AG09319 (cell line): ENCODE measurements at places on chromosomes 5 and 9.

DNA sequence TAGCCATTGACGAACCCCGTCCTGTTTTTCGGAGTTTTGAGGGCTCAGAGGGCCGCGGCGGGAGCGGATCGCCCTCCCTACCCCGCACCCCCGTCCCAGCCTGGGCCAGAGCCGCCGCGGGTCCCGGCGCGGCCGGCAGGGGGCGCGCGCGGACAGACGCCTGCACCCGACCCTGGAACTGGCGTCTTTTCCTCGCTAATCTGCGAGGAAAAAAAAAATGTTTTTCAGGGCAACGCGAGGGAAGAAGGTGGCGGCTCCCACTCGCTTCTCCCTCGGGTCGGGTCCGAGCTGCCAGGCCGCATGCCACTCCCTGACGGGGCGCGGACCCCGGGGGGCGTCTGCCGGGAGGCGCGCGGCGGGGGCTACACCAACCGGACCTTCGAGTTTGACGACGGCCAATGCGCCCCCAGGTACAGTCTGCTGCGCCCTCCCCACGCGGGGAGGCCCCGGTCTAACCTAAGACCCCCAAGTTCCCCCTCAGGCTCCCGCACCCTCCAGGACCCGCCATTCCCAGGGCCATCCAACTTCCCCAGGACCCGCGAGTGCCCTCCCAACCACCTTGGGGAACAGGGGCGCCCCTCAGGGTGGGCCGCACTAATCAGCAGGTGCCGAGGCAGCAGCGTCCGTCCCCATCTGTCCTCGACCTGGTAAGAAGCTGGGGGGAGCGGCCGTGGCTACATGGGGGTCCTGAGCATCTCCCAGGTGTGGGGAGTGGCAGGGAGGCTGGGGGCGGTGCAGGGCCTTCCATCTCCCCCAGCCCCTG, at the start of gene KCNT1:
Gene KCNT1 (plus strand): TSS at position 227 of the 763 bp plus-strand sequence. CDS start 74 bp downstream, at position 301.
- DNase-seq = peak; percentile 2

DNA sequence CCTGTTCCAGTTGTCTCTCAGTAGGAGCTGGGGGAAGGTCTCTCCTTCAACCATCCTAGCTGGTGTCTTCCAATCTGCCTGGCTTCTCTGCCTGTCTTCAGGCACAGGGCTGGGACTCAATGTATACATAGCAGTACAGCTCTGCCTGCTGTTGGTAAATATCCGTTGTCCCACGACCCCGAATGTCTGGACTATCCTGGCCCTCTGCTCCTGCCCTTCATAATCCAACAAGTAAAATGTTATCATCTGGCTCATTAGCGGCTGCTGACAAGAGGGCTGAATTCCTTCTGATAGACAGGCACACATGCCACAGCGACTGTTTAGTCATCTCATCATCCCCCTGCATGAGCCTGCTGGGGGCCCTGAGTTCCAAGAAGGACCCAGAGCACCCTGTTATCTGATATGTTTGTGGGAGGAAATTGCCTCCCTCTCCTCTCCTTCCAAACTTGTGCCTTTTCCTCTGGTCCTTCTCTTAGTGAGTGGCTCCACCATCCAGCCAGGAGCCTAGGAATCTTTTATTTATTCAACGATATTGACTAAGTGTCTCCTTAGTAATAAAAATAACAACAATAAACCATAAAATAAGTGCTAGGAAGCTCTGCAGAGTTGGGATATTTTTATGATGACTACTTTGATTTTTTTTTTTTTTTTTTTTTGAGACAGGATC, 29.5 kb upstream of the TGFBR1 start:
- no peak for DNase-seq

DNA sequence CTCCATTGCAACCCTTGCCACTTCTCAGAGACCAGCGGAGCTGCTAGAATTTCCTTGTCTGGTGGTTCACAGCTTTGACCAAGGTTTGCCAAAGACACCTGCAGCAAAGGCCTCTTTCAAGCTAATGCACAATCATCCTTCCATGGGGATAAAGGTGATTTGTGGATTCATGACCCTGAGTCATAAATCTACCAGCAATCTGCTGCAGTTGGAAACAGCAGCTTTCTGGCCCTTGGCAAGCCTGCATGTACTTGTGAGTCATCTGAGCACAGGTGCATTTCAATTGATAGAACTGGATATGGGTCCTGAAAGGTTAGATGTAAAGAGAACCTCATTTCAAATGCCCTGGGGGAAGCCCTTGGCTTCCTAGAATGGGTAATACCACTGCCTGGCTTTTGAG, 21.6 kb upstream of the TCF7 start:
- DNase-seq = no peak

GRCh38 chr9:137804908-137805630, 72.5 kb upstream of the CACNA1B start:
- DNase-seq = no peak

DNA sequence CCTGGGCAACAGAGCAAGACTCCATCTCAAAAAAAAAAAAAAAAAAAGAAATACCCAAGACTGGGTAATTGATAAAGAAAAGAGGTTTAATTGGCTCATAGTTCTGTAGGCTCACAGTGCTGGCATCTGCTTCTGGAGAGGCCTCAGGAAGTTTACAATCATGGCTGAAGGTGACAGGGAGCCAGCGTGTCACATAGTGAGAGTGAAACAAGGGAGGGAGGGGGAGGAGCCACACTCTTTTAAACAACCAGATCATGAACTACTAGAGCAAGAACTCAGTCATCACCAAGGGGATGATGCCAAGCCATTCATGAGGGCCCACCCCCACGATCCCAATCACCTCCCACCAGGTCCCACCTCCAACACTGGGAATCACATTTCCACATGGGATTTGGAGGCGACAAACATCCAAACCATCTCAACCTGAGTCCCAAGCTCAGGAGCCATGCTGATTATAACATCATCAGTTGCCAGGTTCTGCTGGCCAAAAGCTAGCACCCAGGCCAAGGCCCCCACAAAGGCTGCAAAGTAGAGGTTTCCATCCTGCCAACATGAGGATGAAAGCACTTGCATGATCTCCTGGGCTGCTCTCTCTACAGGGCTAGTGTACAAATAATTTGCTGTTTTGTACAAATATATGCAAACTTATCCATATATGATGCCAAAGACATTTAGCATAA, 15.3 kb downstream of the DENND1A start:
- no peak for DNase-seq

GRCh38 chr9:89721176-89721700, 116.4 kb downstream of the GADD45G start:
- no peak for DNase-seq

DNA sequence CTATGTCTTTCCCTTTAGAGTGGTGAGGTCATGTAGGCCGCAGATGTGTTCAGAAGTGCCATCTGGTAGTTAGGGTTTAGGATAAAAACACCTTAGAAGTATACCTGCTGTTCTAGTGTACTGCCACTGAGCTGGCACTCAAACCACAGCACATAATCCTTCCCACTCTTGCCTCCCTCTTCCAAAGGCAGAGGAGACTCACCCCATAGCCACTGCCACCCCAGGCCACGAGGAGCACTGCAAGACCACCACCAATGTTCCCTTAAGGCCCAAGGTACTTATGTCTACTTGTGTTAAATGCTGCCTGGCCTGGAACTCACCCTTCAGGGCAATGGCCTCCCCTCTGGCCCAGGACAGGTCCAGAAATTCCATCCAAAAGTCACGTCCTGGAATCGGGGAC, 379.5 kb upstream of the EDIL3 start:
- DNase-seq = no peak
